ENCODE measurements at places on chromosomes 1 and 21.

- no peak for DNase-seq
Observed at GRCh38 chr1:93746021-93746812, 64.6 kb upstream of the BCAR3 start.

DNA sequence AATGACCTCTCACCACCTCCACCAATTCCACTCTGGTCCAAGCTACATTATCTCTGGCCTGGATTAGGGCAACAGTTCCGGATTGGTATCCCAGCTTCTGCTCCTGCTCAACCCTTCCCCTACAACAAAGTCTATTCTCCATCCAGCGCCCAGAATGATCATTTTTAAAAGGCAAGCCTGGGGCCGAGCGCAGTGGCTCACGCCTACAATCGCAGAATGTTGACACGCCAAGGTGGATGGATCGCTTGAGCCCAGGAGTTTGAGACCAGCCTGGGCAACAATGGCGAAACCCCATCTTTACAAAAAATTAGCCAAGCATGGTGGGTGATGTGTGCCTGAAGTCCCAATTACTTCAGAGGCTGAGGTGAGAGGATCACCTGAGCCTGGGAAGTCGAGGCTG lies 2.2 kb downstream of the LYST start:
- DNase-seq, result no peak

- no peak for DNase-seq
Observed at GRCh38 chr1:154075746-154076145, 79.1 kb downstream of the NUP210L start.

DNA sequence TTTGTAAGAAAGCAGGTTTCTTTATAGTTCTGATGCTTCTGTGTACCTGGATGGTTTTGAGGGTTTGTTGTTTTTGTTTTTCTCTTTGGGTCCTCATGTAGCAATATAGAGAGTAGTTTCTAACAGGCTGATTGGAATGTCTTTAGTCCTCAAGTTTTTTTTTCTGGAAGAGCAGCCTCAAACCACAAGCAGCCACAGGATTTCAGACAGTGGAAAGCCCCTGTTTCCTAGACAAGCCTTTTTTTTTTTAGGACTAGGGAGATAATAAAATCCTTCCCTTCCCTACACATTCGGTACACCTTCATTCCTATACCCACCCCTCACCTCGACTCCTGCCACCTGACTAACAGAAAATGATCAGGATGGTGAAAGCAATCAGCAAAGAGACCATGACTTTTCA lies 47.6 kb downstream of the ACP6 start:
- DNase-seq, result no peak

GRCh38 chr1:227004796-227005195 lies 64.7 kb downstream of the COQ8A start:
- no peak for DNase-seq

GRCh38 chr1:224612246-224612645 lies 3.9 kb upstream of the CNIH3 start:
- no peak for DNase-seq

GRCh38 chr1:90996742-90997413 lies 25.0 kb downstream of the ZNF644 start:
- DNase-seq, result no peak

- no peak for DNase-seq
Observed at GRCh38 chr1:208644401-208645160, 400.4 kb upstream of the PLXNA2 start.

- no peak for DNase-seq
Observed at GRCh38 chr1:211331011-211331709, 4.5 kb downstream of the TRAF5 start.

- no peak for DNase-seq
Observed at GRCh38 chr1:99535470-99536164, 110.3 kb upstream of the PALMD start.

DNA sequence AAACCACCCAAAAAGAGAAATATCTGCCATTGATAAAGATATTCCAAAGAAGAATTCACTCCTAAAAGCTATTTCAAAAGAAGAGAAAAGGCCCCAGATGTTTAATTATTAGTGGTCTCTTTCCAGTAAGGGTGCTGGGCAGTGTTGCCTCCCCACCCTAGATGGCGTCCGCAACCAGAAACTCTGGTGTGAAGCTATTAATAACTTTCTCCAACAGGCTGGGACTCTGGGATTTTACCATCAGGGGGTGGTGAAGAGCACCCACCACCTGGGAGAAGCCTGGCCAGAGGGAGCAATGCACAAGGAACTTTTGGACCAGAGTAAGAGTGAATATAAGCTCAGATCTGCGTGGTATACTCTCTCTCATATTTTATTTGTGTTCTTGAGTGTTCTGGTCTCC lies 115.4 kb upstream of the TIAM1 start:
- DNase-seq, result no peak

GRCh38 chr1:206892351-206892984 lies 4.8 kb upstream of the IL24 start:
- DNase-seq, result no peak

DNA sequence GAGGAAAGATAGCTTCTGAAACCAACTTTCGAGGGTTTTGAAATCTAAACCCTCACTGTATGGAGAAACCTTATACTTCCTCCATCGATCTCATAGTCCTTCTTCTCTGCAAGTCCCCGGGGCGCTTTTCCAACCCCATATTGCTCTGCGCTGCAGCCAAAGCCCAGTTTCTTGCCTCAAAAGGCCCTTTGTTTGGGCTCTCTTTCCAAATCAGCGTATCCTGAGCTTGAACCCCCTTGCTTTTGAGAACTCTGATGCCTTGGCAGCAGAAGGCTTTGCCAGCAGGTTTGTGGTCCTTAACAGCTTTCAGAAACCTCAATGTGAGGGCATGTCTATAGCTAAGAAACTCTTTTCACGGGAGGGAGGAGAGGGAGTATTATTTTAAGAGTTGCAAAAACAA lies 21.6 kb downstream of the PLPP3 start:
- DNase-seq, result no peak

DNA sequence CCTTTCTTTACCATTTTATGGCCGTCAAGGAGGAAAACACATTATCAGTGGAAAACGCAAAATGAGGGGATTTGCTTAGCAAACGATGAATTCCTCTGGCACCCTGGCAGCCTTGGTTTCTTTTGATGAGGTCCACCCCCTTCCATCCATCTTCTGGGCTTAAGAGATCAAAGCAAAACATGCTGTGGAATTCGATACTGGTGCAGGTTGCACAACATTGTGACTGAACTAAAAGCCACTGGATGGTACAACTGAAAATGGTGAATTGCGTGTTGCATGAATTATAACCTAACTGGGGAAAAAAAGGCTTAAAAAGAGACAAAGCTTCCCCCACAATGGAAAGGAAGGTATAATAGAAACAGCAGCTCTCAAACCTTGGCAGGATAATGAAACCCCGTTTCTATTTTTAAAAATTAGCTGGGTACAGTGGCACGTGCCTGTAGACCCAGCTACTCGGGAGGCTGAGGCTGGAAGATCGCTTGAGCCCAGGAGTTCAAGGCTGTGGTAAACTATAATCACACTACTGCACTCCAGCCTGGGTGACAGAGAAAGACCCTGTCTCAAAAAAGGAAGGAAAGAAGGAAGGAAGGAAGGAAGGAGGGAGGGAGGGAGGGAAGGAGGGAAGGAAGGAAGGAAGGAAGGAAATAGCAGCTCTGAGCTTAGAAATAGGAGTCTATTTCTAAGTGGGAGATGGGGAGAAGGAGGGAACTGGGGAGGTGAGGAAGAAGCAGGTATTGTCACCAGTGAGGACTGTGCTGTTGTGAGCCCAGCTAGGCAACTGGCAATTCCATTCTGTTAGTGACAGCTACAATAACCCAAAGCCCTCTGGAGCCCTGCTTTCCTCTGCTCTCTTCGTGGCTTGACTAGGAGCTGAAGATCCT lies 29.0 kb upstream of the LGALS8 start:
- DNase-seq, result no peak

DNA sequence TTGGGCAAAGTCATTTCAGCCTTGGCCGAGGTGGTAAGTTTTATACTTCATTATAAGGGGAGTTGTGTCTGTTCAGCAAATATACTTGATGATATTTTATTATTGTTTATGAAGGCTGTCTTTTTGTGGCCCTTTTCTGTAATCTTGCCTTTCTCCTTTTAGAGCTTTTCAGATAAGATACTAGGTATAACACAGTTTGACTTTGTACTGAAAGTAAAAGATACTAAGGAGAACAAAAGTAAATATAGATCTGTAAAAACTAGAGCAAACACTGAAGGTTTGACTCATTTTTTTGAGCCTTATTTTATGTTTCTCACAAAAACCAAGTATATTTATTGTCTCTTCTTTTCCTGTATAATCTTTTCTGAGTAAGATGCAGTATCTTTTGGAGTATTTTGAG lies 61.9 kb downstream of the KIF1B start:
- DNase-seq, result no peak

- no peak for DNase-seq
Observed at GRCh38 chr1:215529111-215529510, 38.0 kb upstream of the KCTD3 start.

DNA sequence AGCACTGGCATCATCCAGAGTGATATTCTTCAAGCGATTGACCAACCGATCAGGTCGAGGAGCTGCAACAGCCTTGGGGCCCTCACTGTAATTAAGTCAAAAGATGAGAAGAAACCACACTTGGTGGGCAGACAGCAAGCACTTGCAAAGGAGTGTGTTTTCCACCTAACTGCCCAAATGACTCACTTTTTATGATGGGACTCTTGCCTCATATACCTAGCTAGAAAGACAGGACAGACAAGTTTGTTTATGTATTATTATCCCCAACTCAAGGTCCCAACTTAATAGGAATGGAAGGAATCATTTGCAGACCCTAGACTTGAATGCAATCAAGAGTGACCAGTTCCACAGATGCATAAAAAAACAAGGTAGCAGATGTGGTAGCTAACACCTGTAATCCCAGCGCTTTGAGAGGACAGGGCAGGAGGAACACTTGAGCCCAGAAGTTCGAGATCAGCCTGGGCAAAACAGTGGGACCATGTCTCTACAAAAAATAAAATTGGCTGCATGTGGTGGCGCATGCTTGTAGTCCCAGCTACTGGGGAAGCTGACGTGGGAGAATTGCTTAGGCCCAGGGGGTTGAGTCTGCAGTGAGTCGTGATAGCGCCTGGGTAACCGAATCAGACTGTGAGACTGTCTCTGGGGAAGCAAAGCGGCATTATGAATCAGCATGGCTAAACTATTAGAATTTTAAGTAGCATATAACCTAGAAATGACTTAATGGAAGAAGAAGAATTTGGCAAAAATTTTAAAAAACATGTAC lies 2.3 kb upstream of the NRAS start:
- no peak for DNase-seq

DNA sequence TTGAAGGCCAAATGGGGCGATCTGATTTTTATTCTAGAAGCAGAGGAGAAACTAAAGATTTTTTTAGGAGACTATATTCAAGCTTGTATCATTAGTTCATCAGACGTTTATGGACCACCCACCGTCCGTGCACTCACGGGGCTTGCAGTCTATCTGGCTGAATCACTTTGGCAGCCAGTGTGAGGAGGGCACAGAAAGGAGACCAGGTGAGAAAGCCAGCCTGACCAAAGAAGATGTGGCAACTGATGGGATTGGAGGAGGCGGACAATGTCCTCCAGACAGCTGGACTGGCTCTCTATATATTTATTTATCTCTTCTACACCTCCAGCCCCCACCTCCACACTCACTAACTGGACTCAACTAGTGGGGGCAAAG lies 822 bp upstream of the ELOVL1 start:
- DNase-seq, result no peak

- DNase-seq, result no peak
Observed at GRCh38 chr21:44065428-44065827, 41.8 kb upstream of the PWP2 start.

DNA sequence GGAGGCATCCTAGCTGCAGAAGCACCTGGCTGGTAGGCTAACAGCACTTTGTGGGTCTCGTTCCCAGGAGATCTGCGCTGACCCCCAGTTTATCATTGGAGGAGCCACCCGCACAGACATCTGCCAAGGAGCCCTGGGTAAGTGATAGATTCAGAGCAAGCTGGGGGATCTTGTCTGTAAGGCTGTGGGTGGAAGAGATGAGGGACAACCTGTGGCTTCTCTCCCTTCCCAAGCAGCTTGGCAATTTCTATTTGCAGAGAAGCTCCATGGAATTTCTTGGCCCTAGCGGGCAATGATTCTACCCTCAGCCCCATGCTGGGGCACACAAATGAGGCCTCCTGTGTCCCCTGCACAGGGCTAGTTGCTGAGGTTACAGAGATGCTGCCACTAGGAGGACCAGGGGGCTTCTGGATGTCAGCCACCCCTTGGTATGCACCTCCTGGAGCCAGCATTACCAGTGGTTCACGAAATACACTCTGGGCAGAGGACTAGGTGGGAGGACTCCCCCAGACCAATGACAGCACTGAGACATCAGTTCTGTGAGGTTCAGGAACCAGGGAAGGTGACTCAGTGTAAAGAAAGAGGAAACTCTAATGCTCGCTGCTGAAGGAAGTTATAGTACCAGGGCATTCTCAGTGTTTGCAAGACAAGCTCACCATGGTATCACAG lies 5.5 kb downstream of the CAPN2 start:
- no peak for DNase-seq

GRCh38 chr1:8809342-8809736 lies 8.1 kb downstream of the RERE start:
- no peak for DNase-seq

GRCh38 chr1:219927956-219928790 lies at the start of gene SLC30A10:
SLC30A10 (minus strand) TSS chr1:219928557; CDS start chr1:219928440, 117 bp downstream.
- DNase-seq, result no peak

GRCh38 chr21:15207231-15207630 lies 142.4 kb upstream of the NRIP1 start:
- DNase-seq, result no peak

DNA sequence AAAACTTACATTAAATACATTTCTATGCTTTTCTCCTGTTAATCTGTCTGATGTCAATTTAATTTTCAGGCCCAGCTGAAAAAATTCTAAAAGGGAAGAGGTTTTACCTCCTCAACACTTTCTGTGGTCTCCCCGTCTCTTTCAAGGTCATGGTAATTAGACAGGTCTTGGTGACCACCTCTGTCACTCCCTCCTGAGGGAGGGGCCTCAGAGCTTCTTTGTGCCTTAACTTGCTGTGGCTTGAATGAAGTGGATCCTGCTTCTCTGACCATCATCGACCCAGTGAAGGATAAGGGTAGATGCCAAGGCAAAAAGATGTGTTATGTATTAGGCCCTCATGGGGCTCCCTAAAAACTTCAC lies 40.8 kb upstream of the OSBPL9 start:
- no peak for DNase-seq

DNA sequence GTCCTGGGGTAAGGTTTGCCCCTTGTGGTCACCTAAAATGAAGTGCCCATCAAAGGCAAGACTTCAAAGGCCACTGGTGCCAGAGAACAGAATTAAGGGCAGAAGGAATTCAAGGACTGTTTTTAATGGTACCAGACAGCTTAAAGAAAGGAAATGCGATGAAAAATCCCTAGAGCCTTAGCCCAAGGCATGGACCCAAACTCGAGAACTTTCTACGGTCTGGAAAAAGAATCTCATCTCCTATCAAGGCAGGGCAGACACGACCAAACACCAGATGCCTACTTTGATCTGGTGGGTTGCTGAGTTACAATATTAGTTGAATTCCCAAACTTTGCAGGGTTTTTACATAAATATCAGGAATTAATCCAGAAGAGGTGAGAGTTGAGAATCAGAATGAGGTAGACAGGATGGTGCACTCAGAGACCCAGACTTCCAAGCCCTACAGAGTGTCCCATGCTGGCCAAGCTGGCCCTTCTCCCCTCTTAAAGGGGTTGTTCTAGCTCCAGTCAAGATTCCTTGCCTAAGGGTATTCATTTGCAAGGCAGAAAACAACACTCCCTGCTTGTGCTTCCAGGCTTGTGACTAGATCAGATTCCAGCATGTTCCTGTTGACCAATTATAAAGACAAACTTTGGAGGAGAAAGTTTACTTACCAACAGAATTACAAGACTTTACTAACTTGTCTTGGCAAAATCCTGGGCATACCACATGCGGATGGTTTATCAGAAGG lies 48.0 kb downstream of the EDN2 start:
- DNase-seq, result no peak
